Stimulated activated CD8-positive, alpha-beta memory T cell treated with anti-CD3 and anti-CD28 coated beads, Interleukin-2, amount 100 ng/mL, for 1 hour (primary cell): ENCODE measurements at places on chromosomes 1 and 21.

DNA sequence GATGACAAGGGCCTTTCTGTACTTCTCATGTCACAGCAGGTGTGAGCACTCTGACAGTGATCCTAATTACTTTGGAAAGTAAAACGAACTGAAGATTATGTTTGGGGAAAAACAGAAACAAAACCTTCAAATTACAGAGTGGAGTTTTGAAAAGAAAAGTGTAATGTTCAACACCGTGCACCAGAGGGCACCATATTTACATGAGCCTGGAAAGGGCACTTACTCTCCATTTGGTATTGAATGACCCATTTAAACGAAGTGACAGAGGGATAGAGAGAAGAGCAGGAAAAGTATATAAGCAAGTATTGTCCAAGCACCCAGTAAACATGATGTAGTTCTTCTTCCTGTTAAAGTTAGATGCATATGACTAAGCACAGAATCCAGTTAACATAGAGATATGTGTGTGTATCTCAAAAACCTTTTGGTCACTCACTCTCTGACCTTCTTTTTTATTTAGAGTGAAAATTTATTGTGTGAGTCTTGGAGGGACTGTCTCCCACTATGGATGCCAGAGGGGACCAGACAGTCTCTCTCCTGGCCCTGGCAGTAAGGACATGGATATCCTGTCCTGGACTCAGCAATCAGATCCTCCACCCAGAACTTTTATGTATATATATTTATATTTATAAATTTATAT is 3.8 kb upstream of the RGSL1 start:
- no peak for DNase-seq

DNA sequence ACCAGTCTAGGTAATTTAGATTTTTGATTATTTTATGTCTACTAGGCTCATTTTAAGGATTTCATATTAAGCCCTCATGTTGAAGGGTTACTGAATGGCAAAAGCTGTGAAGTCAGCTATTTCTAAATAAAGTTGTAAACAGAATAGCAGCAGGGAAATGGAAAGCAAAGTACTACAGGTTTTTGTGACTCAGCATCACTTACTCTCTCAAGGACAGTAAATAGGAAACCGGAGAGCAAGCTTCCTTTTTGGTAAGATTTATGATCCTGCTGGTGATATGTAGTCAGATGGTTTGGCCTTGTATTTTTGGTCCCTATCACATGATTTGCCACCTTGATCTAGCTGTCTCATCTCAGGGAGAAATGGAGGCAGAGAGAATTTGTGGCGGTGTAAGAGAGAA is 226.0 kb downstream of the RPS6KC1 start:
- no peak for DNase-seq

- DNase-seq = no peak
These were observed 392.2 kb downstream of the VAV3 start for GRCh38 chr1:107572674-107573211.

DNA sequence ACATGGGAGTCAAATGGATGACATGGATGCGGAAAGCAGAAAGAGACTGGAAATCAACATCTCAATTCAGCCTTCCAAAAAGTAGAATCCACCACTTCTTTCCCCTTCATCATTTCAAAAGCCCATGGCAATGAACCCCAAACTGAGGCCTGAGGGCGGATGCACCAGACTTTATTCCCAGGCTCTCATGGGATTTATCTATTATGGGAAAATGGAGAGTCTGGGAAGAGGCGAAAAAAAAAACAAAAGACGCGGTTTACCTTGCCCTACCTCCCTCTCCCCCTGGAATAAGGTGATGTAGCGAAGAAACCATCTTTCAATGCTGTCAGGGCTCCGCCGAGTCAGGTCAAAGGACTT is 624 bp downstream of the KIFAP3 start:
- DNase-seq = no peak

GRCh38 chr1:207997486-207998268 is 86.8 kb upstream of the CD34 start:
- DNase-seq = peak; percentile 2

DNA sequence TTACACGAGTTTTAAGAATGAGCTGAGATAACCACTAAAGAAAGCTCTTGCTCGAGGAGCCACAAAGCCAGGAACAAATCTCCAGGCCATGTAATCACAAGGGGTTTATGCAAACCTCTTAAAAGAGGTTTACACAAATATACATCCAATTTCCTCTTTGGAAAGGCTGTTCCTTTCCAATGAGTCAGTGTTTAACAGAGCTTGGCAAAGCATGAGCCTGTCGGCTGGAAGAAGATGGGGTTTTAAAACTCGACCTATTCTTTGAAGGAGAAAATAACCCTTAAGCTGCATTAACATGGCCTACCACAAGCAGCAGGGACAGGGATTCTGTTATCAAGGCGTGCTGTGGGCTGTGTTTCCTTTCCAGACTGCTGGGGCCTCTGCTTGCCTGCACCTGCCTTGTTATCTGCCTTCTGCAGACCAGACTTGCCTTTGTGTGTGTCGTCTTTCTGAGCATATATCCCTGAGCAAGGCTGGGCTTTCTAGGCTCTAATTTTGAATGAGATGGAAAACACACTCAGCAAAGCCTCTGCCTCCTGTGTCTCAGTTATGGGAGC is 40.6 kb upstream of the CYP2J2 start:
- no peak for DNase-seq

DNA sequence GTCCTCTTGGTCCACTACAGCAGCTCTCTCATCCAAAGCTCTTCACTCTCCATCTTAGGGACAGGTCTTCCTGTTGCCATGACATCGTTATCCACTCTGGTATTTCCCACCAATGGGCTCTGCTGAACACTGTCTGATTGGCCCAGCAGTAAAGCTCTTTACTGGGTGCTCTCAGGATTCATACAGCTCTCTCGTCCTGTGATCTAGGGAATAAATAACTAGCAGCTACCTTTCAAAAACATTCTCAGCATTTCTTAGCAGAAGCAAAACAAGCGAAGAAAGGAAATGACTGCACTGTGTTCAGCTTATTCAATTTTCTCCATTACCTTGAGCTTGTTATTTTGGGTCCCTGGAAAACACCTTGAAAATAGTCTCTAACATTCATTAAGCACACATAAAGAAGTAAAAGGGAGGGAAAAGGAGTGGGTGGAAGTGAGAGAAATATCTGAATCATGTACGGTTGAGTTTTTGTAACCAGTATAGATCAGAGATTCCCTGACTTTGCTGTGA is 163.4 kb upstream of the SGIP1 start:
- DNase-seq = no peak
